ENCODE measurements at places on chromosomes 4 and X. TPM values are rescaled to one million over a fixed set of nuclear protein-coding genes. Genes with fewer than 3 reads are reported as not detected.

DNA sequence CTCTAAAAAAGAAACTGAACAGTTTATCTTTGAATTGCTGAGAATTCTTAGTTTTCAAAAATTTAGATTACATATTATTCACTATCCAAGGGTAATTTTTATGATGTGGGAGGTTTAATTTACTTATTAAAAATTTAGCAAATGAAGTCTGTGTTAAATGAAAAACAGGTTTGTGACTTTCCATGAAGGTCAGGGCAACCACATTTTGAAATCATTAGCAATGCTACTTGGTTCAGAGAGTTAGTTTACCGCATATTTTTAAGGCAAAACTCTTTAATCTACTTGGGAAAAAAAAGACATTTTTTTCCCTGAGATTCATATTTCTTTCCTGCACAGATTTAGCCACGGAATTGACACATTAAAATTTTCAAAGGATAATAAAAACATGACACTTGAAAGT is 37.3 kb upstream of the PRSS12 start:
- no peak for DNase-seq

DNA sequence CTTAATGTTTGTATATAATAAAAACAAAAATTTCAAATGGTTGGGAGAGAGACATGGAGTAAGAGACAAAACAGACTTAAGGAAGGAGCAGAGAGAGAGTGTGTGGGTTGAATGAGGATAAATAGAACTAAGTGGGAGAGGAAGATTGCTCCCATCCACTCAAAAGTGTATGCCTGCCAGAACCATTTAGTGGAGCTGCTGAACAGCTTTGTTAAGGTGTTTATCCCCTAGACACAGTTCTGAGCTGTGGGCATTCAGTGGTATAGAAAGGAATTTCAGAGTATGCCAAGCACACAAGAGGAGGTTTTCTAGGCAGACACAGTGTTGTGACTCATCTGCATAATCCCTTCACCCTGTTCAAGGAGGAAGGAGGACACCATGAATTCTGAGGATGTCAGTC is 508.6 kb upstream of the EPHA5 start:
- no peak for DNase-seq

DNA sequence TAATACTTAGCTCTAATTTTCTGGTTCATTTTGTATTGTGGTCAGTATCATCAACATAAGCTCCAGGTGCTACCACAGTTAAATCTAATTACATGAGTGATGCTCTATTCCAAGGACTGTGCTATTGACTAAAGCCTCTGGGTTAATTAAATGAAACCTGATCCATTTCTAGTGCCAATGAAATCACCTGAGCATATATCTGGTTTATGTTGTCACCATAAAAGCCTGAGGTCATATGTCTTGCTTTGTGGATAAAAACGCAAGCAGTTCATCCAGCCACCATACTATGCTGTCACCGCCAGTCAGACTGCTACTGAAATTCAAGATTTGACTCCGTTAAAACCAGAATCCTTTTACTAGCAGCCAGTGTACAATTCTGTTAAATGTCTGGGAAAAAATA is 64.2 kb upstream of the ZNF518B start:
- DNase-seq, result no peak

DNA sequence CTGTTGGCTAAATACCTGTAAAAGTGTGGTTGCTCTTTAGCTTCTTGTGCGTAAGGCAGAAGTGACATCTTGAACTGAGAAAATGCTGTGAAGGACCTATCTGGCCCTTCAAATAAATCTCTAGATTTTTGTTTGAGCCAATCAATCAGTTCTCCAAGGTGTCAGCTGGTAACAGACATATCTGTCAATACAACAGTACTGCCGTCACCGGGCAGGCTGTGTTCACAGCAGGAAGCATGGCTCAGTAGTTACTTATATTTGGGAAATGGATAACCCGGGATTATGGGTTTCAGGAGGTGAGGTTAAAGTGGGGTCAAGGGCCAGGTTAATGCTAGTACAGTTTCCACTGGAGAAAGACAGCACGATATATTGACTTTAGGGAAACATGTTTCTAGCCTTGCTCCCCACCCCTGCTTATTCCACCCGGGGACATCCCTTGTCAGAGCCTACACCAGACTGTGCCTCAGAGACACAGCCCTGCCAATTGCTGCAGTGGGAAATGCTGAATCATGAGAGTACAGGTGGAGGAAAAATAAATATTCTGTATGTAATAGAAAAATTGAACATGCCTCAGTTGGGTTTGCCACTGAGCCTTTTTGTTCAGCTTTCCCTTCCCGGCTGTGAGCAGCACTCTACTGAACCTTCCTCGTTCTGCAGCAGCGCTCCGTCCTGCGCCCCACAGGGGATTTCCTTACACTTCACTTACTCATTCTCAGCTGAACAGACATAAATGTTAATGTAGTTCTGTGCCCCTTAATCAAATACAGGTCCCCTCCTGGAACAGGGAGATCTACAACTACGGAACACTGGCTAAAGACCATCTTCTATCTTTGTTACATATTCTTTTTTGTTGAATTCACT is 121.1 kb downstream of the MGST2 start:
- no peak for DNase-seq

DNA sequence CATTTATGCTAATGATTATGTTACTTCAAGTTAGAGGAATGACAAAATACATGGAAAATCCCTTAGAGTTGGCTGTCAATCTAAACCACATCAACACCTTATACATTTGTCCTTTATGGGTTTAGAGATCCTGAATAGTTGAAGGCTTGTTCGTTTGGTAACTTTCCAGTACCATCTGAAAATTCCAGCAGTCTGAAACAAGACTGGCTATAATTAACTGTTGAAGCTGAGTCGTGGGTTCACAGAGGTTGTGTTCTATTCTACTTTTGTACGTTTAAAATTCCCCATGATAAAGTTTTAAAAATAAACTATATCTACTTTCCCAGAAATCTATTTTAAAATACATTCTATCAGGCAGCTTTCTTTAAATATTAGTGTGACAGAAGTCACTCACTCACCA is 73.0 kb downstream of the USP46 start:
- DNase-seq, result no peak

Gene RIBC1
- total RNA-seq, result 0.81 TPM

- DNase-seq, result no peak
Measured at GRCh38 chr4:106996490-106996889, 39.6 kb downstream of the DKK2 start.

DNA sequence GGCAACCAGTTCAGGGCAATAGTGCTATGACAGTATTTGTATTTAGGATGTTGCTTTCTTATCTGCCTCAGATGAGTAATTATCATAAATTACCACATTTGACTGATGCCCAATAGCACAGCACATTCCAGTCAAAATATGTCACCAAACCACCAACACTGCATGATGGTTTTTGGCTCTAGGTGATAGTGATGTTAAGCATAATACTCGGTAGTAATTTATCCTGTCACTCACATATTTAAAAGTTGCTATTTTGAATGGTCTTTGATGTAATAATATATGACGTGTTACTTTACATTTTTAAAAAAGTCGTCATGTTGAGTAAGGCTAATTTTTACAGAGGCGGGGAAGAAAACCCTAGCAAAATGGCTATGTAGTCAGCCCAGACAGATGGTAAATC is 42.5 kb downstream of the UNC5C start:
- no peak for DNase-seq

All from CD8-positive, alpha-beta T cell (primary cell).